ENCODE measurements at places on chromosomes 12 and 14. TPM values are rescaled to one million over a fixed set of nuclear protein-coding genes. Genes with fewer than 3 reads are reported as not detected.

Gene AICDA
- 0.04 TPM for polyA plus RNA-seq

Gene RFLNA
- polyA plus RNA-seq, result 3.1 TPM

Gene PMEL
- 3.6 TPM for polyA plus RNA-seq

Gene ISCU
- polyA plus RNA-seq, result 85.7 TPM

Gene INSM2
- not detected for polyA plus RNA-seq

Gene SRGAP1
- polyA plus RNA-seq, result 10.4 TPM

Gene SP7
- polyA plus RNA-seq, result 0.31 TPM

Gene LMNTD1
- 2.1 TPM for polyA plus RNA-seq

Gene WBP11
- polyA plus RNA-seq, result 104 TPM

Gene SMCO2
- 0.60 TPM for polyA plus RNA-seq

Gene CIROP
- not detected for polyA plus RNA-seq

Gene PIANP
- 5.5 TPM for polyA plus RNA-seq

Gene GPRC5D
- 1.6 TPM for polyA plus RNA-seq

Gene CCDC196
- polyA plus RNA-seq, result not detected

Gene ZBTB42
- 9.6 TPM for polyA plus RNA-seq

Gene ZNF385A
- 9.4 TPM for polyA plus RNA-seq

Gene GYS2
- not detected for polyA plus RNA-seq

DNA sequence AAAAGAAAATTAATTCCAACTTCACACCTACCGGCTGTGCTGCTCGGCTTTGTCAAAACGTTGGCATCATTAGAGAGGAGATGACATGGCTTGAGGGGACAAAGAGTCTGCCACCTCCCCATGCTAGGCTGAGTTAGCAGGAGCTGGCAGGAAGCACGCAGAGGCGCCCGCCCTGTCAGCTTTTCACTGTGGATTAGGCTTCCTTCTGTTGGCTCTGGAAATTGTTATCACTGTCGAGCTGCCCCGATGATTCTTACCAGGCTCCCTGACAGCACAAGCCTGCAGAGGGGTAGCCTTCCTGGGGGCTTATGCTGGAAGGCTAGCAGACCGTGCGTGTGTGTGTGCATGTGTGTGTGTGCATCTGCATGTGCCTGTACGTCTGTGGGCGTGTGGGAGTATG is 490.9 kb upstream of the TBX3 start:
- no peak for DNase-seq

DNA sequence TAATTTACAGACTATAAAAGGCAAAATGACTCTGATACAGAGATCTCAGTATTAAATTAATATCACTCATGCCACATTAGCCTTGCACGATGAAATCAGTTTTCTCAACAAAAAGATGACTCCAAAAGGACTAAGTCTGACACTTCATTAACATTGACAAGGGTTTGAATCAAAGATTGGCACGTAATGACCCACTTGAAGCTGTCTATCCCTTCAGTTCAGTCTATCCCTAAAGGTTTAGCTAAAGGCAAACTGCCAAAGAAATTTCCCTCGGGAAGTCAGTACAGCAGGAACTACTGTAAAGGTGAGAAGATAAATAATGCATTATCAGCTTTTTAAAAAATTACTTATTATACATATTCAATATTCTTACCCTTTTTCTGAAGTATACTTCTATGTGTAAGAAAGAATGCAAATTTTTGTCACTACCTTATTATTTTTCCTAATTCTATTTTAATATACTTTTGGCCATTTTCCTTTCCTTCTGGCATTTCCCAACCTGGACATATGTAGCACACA is 127.1 kb downstream of the NELL2 start:
- DNase-seq, result no peak

DNA sequence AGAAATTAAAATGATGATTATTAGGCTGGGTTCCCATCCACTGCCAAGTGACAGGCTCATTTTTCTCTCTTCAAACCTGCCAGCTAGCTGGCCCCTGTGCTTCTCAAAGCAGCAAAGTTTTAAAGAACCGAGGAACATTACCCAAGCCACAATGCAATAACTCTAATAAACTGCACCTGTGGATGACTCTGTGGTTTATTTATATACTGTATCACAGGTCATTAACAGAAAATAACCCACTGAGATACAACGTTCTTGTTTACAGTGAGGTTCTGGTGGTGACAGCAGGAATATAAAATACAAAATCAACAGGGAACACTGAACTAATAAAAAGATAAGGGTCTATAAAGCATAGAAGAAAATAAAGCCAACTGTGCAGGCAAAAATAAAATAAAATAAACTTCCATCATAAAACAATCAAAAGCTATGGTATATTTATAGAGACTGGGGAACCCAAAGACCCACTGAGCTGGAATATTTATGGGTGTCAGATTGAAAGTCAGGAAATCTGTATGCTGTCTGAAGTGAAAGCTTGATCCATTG is 472.9 kb downstream of the NOVA1 start:
- no peak for DNase-seq

DNA sequence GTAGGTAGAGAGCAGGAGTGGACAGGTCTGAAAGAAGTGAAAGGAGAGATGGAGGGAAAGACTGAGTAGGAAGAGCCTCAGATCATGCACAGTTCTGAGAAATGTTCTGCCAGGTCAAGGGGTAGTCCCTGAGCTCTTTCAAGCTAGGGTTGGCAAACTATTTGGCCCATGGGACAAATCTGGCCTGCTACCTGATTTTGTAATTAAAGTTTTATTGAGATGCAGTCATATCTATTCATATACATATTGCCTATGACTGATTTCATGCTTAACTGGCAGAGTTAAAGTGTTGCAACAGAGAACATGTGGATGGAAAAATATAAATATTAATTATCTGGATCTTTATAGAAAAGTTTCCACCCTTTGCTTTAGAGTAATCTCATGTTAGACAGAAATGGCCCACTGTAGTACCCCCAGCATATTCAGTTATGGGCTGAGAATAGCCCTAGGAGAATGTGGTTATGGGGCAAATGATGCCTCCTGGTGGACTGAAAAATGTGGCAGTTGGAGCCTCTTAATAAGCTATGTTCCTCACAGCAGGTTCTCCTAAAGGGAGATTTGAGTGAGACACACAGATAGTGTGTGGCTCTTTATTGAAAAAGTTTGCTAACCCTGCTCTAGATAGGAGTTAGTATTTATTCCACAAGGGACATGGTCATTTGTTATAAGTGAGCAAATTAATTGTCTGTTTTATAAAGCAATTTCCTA is 476.9 kb downstream of the LRIG3 start:
- DNase-seq, result no peak

- peak; percentile 49 for DNase-seq
Observed at GRCh38 chr12:18580291-18580690, 157.5 kb downstream of the PLCZ1 start.

DNA sequence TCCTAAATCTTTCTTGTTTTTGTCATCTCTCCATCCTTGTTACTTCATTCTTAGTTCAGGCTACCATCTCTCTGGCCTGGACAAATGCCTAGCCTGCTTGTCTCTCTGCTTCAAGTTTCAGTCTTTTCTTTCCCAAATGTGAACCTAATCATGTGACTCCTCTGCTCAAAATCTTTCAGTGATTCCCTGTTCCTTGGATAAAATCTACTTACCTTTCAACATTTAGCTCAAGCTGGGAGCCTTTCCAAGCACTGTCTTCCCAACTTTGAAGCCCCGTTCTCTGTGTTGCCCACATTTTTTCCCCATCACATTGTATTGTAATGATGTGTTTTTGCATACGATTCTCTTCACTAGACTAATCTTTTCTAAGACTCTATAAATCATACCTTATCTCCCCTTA is 24.7 kb downstream of the SLC7A8 start:
- no peak for DNase-seq

DNA sequence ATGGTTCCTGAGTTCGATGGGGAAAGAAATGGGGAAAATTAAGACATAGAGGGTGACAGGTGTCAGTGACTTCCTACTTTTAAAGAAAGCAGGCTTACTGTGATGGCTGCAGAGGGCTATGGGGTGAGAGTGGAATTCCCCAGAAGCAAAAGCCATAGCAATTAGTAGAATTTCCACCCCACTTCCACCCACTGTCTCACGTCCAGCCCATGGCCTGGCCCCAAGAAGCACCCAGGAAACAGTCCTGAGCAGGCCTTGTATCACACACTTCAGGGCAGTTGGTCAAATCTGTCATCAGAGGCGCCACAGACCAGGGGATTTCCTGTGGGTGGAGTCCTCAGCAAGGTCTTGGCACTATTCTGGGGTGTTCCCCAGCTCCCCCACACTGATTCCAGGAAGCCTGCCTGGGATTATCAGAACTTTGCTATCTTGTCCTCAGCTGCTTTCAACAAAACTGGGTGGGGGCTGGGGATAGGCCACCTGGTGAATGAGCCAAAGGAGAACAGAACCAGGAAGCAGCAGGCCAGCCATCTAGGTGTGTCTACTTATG is 120.1 kb upstream of the CCND2 start:
- DNase-seq, result no peak

- no peak for DNase-seq
Observed at GRCh38 chr14:90905531-90905930, 89.3 kb upstream of the TTC7B start.

- no peak for DNase-seq
Observed at GRCh38 chr14:96911499-96912149, 114.4 kb downstream of the VRK1 start.

DNA sequence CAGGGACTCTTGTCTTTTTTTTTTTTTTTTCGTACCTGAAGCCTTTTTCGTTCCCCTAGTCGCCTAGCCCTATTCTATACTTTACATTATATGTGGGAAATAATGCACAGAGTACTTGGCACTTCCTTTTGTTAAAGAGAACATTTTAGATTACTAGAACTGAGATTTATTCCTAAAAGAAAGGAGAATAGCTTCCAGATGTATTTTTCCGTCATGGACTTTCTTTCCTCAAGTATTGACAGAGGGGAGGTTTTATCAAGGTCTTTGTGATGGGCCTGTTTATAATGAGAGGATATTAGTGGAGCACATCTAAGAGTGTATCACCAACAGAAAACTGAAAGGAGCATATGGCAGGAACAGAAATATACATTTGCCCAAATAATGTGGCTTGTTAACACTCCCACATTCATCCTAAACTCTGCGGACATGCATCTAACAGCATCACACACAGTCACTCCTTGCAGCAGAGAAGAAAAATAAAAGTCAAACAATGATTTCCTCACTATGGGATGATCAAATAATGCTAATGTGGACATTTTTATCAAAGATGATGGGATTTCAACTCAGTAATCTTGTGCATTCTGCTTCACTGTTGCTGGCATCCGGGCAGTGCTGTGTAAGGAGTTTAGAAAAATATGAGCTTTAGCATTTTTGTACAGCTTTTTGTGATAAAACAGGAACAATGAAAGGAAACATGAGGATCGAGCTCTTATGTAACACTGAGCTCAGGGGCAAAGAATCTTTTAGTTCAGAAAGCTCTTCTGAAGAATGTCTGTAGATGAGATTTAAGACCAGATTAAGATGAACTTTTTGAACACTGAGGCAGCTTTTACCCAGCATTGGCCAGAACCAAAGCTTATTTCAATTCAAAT is 183.1 kb downstream of the EGLN3 start:
- DNase-seq, result no peak

GRCh38 chr14:104031384-104031783 is 54.1 kb upstream of the ASPG start:
- no peak for DNase-seq

DNA sequence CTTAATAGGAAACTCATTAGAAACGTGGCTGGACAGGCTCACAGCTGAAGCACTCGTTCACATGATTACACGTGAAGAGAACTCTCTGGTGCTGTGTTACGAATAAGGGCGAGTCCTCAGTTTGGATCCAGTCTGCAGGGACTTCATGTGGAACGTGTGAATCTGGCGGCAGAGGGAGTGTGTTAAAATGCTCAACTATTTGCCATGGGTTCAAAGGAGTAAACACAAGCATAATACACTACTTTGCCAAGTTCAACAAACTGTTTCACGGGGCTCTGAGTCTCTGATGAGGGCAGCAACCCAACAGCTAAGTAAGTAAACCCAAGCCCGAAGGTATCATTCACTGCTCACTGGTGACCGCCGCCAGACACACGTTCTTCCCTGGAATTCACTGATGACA is 42.4 kb downstream of the NUAK1 start:
- DNase-seq, result no peak

DNA sequence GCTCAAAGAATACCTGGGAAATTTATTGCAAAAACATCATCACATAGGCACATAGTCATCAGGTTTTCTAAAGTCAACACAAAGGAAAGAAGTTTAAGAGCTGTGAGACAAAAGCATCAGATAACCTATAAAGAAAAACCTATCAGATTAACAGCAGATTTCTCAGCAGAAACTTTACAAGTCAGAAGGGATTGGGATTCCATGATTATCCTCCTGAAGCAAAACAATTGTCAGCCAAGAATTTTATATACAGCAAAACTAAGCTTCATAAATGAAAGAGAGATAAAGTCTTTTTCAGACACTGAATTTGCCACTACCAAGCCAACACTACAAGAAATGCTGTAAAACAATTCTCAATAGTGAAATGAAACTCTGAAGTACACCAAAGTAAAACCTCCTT is 28.8 kb upstream of the LGR5 start:
- no peak for DNase-seq

GRCh38 chr12:110531741-110532333 is 29.7 kb downstream of the RAD9B start:
- no peak for DNase-seq

- no peak for DNase-seq
Observed at GRCh38 chr12:24993793-24994192, 44.9 kb upstream of the BCAT1 start.

- no peak for DNase-seq
Observed at GRCh38 chr14:79708426-79709388, 502.6 kb downstream of the DIO2 start.

DNA sequence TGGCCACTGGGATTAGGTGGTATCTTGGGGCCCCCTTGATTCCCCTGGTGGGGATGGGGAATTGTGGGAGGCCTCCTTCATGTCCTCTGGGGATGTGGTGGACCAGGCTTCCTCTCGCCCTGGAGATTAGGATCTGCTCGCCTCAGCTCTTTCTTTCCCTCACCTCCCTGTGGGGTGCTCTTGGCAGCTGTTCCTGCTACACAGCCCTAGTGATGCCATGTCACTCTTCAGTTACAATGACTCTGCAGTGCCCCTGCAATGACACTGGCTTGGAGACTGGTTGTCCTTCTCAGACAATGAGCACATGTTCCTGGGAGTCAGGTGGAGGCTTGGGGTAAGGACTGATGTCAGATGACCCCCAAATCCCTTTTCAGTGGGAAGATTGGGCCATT is 83.9 kb downstream of the ADCK1 start:
- DNase-seq, result no peak

DNA sequence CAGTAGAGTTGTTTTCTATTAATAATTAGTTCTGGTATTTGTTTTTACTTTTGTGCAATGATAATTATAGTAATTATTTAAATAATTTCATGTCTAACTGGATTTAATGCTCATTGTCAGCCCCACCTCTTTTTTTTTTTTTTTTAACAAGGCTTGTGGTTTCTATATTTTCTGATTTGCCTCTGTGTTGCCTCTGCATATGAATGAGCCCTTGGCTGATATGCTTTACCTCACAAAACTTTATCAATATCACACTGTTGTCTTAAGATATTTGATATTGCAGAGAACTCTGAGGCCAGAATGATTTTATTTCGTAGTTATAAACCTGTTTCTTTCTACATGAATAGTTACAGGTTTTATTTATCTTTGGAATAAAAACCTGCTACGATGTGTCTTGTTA is 116.2 kb upstream of the ATP2B1 start:
- DNase-seq, result no peak

GRCh38 chr12:72133497-72134055 is 138.6 kb upstream of the TRHDE start:
- no peak for DNase-seq
